ENCODE measurements at places on chromosomes 2 and 18.

GRCh38 chr18:61917818-61918217 is 25.0 kb upstream of the RNF152 start:
- DNase-seq: no peak

GRCh38 chr2:54546518-54546917 is 90.4 kb downstream of the SPTBN1 start:
- no peak for DNase-seq

DNA sequence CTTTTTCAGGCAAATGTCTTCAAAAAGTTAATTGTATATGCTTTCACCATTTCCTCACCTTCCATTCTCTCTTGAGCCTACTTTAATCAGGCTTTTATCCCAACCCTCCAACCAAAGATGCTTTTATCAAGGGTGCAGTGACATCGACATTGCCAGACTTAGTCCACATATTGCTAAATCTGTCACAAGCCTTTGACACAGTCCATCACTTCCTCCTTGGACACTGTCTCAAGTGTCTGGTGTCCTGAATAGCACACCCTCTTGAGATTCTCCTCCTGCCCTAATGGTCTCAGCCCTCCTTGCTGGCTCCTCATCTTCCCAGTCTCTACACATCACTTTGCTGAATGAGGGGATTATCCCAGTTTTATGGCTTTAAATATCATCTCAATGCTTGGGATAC is 147.5 kb upstream of the SLC39A10 start:
- DNase-seq: no peak

DNA sequence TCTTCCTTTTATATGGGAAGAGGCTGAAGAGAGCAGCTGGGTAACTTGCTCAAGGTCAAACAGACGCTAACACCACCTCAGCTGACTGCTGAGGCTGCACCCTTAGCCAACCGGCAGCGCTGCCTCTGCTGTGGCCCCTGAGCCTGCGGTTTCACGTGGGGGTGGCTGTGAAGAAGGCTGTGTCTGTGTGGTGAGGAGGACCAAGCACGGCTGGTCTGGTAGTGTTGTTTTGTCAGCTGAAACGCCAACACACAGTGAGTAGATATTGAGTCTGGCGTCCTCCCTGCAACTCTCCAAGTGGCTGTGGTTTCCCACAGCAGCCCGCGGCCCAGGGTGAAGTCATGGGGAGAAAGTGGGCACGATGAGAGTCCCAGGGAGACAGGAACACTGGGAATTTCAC is 69.6 kb downstream of the THNSL2 start:
- DNase-seq: no peak

DNA sequence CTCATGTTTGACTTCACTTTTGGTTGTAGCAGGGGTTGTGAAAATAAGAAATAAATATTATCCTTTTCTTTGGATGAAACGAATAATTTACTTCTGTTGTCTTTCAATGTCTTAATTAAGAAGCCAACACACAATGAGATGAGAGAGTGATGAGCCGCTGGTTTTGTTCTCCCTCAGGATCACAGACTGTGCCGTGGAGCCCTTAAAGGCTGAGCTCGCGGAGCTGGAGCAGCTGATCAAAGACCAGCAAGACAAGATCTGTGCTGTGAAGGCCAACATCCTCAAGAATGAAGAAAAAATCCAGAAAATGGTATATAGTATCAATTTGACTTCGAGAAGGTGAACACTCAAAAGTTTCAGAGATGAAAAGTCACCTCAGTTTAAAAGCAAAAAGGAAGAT is 28.1 kb upstream of the ASB1 start:
- DNase-seq: no peak

GRCh38 chr18:21117409-21118131 is 6.0 kb upstream of the ROCK1 start:
- no peak for DNase-seq

DNA sequence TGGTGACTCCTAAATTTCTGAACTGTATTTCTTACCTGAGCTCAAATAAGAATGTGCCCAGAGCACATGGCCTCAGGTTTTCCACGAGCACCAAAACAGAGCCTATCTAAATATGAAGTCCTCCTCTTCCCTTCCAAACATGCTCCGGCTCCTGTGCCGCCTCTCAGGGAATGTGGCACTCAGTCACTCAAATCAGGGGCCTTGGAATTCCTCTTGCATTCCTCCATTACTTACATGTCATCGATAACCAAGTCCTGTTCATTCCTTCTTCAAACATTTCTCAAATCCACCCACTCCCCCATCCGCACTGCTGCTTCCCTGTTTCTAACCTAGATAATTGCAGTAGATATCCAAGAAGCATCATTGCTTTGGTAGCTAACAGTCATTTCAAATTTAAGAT is 151.4 kb downstream of the CHST9 start:
- no peak for DNase-seq

DNA sequence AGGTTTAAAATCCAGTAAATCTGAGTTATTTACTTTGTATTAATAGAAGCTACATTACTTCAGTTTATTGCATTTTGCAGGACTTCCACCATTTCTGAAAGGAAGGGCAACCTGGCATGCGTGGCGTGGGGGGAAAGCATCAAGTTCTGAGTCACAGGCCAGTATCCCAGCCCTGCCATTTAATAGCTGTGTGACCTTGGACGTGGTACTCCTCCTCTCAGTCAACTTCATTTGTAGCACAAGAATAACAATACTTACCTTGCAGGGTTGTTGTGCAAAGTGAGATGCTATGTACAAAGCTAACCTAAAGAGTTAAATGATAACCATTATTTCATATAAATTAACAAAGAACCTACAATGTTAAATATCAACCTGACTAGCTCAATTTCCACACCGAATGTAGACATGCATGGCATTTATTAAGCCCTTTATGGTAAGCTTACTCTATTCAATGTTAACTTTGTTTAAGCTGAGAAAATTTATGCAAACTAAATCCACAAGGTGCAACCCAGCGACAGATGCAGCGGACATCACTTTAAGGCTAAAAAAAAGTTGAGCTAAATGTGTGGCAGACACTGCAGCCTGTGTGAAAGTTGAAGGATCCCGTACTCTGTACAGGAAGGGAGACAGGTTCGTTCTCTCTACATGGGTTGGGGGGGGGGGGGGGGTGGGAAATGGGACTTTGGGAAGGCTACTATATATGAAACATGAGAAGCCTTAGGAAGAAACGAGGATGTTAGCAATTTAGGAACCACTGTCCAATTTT is 17.2 kb upstream of the STPG4 start:
- DNase-seq: no peak

- peak; percentile 97 for DNase-seq
Measured at GRCh38 chr2:231601356-231602229, 8.9 kb downstream of the TEX44 start.

GRCh38 chr2:54382601-54383000 is 73.5 kb upstream of the SPTBN1 start:
- no peak for DNase-seq

DNA sequence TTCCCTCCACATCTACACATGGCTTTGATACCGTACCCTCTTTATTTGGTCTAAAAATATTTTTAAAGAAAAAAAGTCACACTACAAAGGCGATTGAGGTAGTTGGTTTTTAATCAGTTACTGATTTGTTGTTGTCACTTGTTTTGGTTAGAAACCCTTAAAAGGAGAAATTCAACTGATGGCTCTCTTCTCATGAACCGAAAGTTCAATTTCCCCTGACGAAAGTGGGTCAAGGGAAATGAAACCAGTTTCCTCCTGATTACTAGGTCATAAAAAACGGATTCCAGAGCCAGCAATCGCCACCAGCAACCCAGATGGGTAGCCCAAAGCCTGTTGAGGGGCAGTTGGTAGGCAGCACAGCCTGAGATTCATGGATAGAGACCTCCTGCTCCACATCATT is 63.2 kb downstream of the DLGAP1 start:
- no peak for DNase-seq
